ENCODE measurements at places on chromosomes 13 and 19.

- no peak for DNase-seq
These were observed 9.5 kb upstream of the SHKBP1 start for GRCh38 chr19:40567040-40567749.

DNA sequence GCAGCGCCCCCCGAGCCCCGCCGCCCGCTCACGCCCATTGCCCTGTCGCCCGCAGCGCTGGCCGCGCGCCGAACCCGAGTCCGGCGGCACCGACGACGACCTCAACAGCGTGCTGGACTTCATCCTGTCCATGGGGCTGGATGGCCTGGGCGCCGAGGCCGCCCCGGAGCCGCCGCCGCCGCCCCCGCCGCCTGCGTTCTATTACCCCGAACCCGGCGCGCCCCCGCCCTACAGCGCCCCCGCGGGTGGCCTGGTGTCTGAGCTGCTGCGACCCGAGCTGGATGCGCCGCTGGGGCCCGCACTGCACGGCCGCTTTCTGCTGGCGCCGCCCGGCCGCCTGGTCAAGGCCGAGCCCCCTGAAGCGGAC is 518 bp downstream of the KLF2 start:
- no peak for DNase-seq

- no peak for DNase-seq
These were observed 114.2 kb downstream of the RAP2A start for GRCh38 chr13:97548138-97548537.

GRCh38 chr13:43766725-43767124 is 20.0 kb downstream of the ENOX1 start:
- DNase-seq, result no peak

DNA sequence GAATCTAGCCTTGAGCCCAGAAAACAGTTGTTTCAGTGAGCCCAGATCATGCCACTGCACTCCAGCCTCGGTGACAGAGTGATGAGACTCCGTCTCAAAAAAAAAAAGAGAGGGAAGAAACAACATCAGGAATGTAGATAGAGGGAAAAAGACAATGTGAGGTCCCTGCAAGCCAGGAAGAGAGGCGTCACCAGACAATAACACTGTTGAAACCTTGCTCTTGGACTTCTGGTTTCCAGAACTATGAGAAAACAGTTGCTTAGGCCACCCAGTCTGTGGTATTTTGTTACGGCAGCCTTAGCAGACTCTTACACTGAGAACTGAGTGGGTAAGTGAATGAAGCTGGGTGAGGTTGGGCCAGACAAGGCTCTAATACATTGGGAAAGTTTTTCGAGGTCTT is 64.1 kb downstream of the TNFSF11 start:
- DNase-seq, result no peak

GRCh38 chr19:48444936-48445200 is 915 bp upstream of the GRWD1 start:
- no peak for DNase-seq

GRCh38 chr19:49869009-49869483 is 1.7 kb upstream of the PNKP start:
- no peak for DNase-seq

Data from LNCaP clone FGC (cell line).